ENCODE measurements at places on chromosomes 4 and X. TPM values are rescaled to one million over a fixed set of nuclear protein-coding genes. Genes with fewer than 3 reads are reported as not detected.
A peak's percentile ranks its signal among the peaks of the same experiment; 100 is the strongest.

The KLHL4 gene
- not detected for total RNA-seq

The G6PD gene
- 74.8 TPM for total RNA-seq

The LEF1 gene
- total RNA-seq: 133 TPM

The IL13RA1 gene
- 0.57 TPM for total RNA-seq

The F11 gene
- total RNA-seq: not detected

The USP17L19 gene
- not detected for total RNA-seq

GRCh38 chr4:53997898-53998297 lies 66.5 kb downstream of the CHIC2 start:
- no peak for DNase-seq
- no peak overlapping the region for H3K4me3 ChIP-seq
- H3K36me3 ChIP-seq: peaks cover 5% of the 10 kb centered on the region
- no peaks in the 10 kb centered on the region for H3K4me1 ChIP-seq

DNA sequence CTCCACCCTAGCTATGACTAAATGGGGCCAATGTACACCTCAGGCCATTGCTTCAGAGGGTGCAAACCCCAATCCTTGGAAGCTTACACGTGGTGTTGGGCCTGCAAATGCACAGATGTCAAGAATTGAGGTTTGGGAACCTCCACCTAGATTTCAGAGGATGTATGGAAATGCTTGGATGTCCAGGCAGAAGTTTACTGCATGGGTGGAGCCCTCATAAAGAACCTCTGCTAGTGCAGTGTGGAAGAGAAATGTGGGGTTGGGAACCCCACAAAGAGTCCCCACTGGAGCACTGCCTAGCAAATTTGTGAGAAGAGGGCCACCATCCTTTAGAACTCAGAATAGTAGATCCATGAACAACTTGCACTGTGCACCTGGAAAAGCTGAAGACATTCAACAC lies 284.1 kb downstream of the ANTXR2 start:
- DNase-seq: no peak
- peaks cover 1% of the 10 kb centered on the region for H3K27me3 ChIP-seq
- no peak overlapping the region for H3K4me3 ChIP-seq
- no peak overlapping the region for H3K27ac ChIP-seq
- no peaks in the 10 kb centered on the region for H3K36me3 ChIP-seq
- H3K4me1 ChIP-seq: no peaks in the 10 kb centered on the region

DNA sequence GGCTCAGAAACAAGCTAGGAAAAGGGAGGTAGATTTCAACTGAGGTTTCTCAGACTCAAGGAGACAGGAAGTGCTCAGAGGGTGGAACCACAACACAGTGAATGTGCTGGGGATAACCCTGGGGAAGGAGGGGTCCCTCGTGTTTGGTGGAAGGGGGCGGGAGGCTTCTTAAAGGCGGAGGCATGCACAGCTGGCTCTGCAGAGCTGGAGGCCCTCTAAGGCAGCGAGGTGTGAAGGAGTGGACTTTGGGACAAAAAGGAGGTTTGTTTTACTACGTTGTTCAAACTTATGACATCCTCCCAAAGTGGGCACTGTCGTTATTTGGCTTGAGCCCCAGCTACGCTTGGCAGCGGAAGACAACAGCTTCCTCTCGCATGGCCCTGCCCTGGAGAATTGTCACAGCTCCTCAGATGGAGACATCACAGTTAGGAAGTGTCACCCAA lies 21.7 kb upstream of the MTM1 start:
- no peaks in the 10 kb centered on the region for H3K27me3 ChIP-seq
- peak overlapping the region; percentile 76 for H3K27ac ChIP-seq
- peaks cover 1% of the 10 kb centered on the region for H3K36me3 ChIP-seq
- peak; percentile 31 for DNase-seq
- peak overlapping the region; percentile 66 for H3K4me3 ChIP-seq

DNA sequence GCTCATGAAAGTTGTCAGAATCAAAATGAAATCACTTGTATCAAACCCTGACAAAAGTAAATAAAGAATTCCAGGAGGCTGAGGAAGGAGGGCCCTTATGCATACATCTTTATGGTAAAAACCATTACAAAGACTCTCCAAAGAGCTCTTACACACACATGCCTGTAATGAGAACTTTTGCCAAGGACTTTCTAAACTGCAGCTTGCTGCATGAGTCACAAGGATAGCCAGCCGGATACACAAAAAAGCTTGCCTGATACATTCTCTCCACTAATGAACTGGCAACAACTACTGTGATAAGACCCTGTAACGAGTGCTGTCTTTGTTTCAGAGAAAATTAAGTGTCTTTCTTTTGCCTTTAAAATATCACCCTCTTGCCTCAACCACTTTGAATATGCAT lies 618.1 kb downstream of the PPP4R3C start:
- H3K27ac ChIP-seq: no peak overlapping the region
- no peaks in the 10 kb centered on the region for H3K27me3 ChIP-seq
- H3K4me1 ChIP-seq: no peaks in the 10 kb centered on the region

GRCh38 chrX:126770179-126770578 lies 49.4 kb upstream of the PRR32 start:
- H3K4me1 ChIP-seq: no peaks in the 10 kb centered on the region
- H3K4me3 ChIP-seq: no peak overlapping the region
- no peaks in the 10 kb centered on the region for H3K27me3 ChIP-seq
- no peak for DNase-seq

- no peaks in the 10 kb centered on the region for H3K36me3 ChIP-seq
- H3K4me1 ChIP-seq: no peaks in the 10 kb centered on the region
- no peak overlapping the region for H3K4me3 ChIP-seq
- no peak for DNase-seq
- no peak overlapping the region for H3K27ac ChIP-seq
These were observed 58.9 kb upstream of the SPP1 start for GRCh38 chr4:87916626-87917025.

DNA sequence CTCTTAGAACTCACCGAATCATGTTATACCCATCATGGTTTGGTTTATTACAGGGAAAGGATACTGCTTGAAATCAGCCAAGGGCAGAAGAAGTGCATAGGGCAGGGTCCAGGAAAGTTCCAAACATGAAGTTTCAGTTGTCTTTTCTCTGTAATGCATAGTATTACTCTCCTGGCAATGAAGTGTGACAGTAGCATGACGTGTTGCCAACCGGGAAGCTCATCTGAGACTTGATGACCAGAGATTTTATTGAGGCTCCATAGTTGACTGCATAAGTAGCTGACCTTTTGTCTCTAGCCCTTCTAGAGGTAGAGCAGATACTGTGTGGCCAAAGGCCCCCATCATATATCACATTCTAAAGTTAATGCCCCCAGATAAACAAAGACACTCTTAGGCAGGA lies 72.1 kb downstream of the BEND4 start:
- H3K36me3 ChIP-seq: peaks cover 6% of the 10 kb centered on the region
- H3K27ac ChIP-seq: no peak overlapping the region
- no peak for DNase-seq
- no peaks in the 10 kb centered on the region for H3K27me3 ChIP-seq
- no peaks in the 10 kb centered on the region for H3K4me1 ChIP-seq

- DNase-seq: no peak
- H3K36me3 ChIP-seq: peaks cover 1% of the 10 kb centered on the region
- no peak overlapping the region for H3K4me3 ChIP-seq
- H3K4me1 ChIP-seq: peaks cover 50% of the 10 kb centered on the region
- no peak overlapping the region for H3K27ac ChIP-seq
These were observed 6.7 kb downstream of the WDR44 start for GRCh38 chrX:118352566-118352965.

GRCh38 chr4:15653864-15654592 lies 1.1 kb downstream of the FBXL5 start:
- peak overlapping the region; percentile 99 for H3K4me3 ChIP-seq
- no peak for DNase-seq
- no peaks in the 10 kb centered on the region for H3K36me3 ChIP-seq
- peaks cover 57% of the 10 kb centered on the region for H3K4me1 ChIP-seq

DNA sequence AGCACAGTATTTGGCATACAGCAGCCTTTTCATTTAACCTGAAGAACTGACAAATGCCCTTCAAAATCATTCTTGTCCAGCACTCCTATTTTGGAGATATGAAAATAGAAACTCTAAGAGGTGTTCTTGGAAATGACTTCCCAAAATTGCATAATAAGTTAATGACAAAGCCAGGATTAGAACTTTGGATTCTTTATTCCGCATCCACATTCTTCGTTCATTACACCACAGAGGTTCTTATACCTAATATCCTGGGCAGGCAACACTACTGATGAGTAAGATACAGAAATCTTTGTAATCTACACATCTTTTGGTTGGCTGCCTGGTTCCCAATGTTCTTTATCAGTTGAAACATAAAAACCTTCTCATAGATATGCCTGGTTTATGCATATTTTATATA lies 5.9 kb downstream of the COL25A1 start:
- peaks cover 53% of the 10 kb centered on the region for H3K27me3 ChIP-seq
- H3K4me1 ChIP-seq: no peaks in the 10 kb centered on the region
- no peak for DNase-seq
- H3K4me3 ChIP-seq: no peak overlapping the region

DNA sequence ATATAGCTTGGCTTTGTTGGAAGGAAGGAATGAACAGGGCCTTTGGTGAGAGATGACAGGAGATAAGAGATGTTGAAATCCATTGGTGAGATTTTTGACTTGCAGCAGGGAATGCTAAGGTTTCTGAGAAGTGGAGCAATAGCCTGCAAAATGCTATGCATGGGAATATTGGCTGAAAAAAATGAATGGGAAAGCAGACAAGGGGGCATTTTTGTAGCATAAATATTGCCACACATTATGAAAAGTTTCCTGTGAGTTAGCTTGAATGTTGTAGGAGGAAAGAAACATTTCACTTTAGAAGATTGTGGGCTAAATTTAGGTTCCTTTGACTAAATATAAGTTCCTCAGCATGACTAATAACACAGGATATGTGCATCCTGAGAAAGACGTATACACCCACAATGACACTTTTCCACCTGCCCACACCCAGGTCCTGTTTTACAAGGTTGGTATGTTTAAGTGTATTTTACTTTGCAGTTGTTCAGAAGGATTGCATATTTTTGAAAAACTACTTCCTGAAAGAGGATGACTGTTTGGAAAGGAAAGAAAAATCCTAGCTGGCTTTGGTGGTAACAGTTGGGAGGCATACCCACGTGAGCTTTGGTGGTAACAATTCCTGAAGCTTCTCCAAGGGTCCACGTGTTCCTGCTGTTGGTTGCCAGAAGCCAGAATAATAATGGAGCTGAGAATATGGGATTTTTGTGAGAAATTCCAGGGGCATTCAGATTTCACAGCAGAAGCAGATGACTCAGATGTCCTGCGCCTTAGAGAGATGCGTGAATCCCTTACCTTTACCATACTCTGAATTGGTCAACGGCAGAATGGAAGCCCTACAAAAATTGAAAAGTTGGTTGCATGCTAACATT lies 28.5 kb downstream of the PHEX start:
- H3K36me3 ChIP-seq: peaks cover 7% of the 10 kb centered on the region
- no peaks in the 10 kb centered on the region for H3K27me3 ChIP-seq
- H3K4me1 ChIP-seq: peaks cover 41% of the 10 kb centered on the region
- peak overlapping the region; percentile 44 for H3K4me3 ChIP-seq

GRCh38 chr4:95319169-95319568 lies 229.6 kb downstream of the UNC5C start:
- DNase-seq: no peak
- no peaks in the 10 kb centered on the region for H3K36me3 ChIP-seq
- H3K27ac ChIP-seq: no peak overlapping the region
- no peaks in the 10 kb centered on the region for H3K4me1 ChIP-seq

GRCh38 chrX:48606091-48606490 lies 8.8 kb downstream of the WDR13 start:
- no peak overlapping the region for H3K4me3 ChIP-seq
- no peak overlapping the region for H3K27ac ChIP-seq
- H3K36me3 ChIP-seq: peaks cover 3% of the 10 kb centered on the region

DNA sequence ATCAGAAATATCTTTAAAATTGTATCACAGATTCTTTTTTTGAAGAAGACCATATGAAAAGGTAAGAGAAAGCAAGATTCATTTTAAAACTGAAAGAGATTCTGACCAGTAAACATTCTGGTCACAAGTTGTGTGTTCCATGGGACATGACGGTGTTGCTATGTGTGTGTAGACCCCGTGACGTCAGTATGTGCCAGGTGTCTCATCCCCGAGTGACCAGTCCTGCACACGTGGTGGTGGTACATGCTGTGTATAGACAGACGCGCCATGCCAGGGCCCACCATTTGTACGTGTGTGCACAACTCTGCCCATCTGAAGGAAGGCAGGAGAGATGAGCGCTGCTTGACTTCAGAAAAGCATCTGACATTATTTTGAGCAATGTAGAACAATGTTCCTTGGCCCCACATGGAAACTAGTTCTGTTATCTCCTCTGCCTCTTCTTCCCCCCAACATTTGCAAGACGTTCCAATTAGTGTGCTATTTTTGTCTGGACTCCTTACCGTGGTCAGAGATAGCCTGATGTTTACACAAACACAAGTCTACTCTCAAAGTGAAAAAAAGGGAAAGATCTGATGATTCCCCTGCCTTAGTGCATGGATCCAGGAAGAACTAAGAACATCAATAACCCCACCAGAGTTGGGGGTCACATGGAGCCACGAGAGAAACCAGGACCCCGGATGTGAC lies 51.2 kb downstream of the IRF2 start:
- peaks cover 60% of the 10 kb centered on the region for H3K36me3 ChIP-seq
- peaks cover 90% of the 10 kb centered on the region for H3K4me1 ChIP-seq
- H3K27ac ChIP-seq: peak overlapping the region; percentile 30
- no peak for DNase-seq
- H3K4me3 ChIP-seq: no peak overlapping the region

DNA sequence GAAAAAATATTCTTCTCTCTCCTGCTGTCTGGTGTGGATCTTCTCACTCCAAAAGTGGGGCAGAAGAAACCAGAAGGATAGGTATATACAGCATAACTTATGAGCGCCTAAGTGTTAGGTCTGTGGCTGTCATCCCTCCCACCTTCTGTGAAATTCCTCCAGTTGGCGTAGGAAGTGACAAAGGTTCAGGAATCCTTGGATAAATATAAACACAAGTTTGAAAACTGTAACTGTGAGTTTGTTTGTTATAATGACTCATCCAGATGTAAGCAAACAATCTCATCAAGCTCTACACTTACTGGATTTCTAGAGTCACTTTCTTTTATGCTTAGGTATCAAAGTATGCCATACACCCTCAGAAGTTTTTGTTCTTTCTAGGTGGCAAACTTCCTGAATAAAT lies 405.2 kb downstream of the FAT4 start:
- no peak overlapping the region for H3K27ac ChIP-seq
- no peaks in the 10 kb centered on the region for H3K36me3 ChIP-seq
- no peak for DNase-seq
- H3K4me1 ChIP-seq: no peaks in the 10 kb centered on the region

- H3K4me3 ChIP-seq: no peak overlapping the region
- no peaks in the 10 kb centered on the region for H3K36me3 ChIP-seq
- no peak for DNase-seq
- H3K27me3 ChIP-seq: peaks cover 2% of the 10 kb centered on the region
These were observed 49.3 kb downstream of the APELA start for GRCh38 chr4:164926301-164926700.

Data from activated T-helper 1 cell treated with anti-CD3 and anti-CD28 coated beads, Interleukin-12 subunit alpha, Interleukin-12 subunit beta, Interleukin-2, Interleukin-4 antibody, amounts not matched to agents 30 ng/mL and 10 ng/mL and 1 ng/mL, durations not matched to agents 14 hours and 24 hours and 36 hours (primary cell).